ENCODE measurements at places on chromosomes 3 and 15.
A peak's percentile ranks its signal among the peaks of the same experiment; 100 is the strongest.

DNA sequence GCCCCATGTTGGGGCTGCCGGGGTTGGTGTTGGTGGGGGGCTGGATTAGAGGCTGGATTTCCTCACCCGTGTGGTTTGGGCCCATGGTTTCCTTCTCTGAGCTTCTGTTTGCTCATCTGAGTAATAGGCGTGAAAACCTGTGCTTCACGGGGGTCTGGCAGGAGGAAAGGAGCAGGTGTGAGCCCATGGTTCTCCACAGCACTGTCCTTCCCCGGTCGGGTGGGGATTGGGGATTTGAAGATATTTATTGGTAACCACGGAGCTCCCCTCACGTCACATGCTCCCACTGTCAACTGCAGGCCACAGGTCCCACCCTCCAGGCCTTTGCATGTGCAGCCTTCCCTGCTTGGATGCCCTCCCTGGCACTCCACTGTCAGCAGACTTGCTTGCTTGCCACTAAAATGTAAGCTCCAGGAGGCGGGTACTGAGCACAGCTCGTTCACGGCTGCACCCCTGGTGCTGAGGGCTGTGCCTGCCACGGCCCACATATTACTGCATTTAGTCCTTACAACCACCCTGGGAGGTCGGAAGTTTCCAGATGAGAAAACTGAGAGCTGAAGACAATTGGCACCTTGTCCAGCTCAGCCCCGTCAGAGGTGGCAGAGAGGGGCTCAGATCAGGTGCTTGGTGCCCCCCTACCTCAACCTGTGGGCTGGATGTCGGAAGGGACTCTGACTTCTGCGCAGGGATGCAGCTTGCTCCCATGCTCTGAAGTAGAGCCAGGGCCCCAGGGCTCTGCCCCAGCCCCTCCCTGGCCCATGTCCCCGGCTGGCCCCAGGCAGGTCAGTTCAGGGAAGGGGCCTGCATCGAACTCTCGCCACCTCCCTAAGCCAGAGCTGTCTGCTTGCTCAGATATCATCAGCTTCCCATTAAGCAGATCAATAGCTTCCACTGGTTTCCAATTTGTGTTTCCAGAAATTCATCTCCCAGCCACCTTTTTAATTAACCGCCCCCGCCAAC lies 29.4 kb upstream of the IQSEC1 start:
- DNase-seq, result no peak

DNA sequence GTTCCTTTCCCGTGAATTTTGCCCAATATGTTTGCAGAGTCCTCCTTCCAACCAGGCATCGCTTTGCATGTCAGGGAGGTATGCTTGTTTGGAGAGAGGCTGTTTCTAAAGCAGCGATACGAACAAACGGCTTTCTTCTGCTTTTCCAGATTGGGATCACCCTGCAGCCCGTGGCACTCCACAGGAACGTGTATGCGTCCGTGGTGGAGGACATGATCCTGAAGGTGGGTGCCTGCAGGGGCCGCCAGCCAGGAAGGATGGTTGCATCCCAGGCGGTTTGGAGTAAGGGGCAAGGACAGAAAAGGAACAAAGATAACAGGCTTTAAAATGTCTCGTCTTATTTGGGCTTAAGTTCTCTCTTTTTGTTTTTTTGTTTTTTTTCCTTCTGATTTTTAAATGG lies 17.5 kb downstream of the MAP6D1 start:
- no peak for DNase-seq

GRCh38 chr15:79372428-79372827 lies 59.7 kb upstream of the MINAR1 start:
- DNase-seq, result no peak

GRCh38 chr3:144771381-144771870 lies 799.8 kb downstream of the DIPK2A start:
- no peak for DNase-seq

DNA sequence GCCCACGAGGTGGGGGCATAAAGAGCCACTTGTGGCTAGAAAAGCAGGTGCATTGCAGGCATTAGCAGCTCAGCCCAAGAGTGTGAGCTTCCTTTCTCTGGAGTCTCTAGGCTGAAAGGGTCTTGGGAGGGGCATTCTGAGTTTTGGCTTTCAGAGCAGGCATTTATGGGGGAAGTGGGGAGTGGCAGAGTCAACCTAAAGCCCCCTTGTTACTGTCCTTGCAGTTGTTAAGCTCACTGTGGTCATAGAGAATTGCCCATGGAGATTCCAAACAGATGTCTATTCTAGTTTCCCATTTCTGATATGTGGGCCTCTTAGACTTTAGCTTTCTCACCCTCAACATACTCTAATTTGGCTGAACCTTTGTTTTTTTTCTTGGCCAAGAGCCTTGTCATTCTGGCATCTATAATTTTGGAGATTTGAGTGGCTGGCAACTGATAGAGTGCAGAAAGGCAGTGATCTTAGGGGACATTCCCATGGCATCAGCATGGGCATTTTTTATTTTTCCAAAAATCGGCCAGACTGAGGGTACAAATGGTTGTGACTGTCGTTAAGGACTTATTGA lies 217.9 kb downstream of the THSD4 start:
- no peak for DNase-seq

GRCh38 chr3:49876567-49876966 lies 6.9 kb upstream of the CAMKV start:
- DNase-seq, result no peak

GRCh38 chr15:27843146-27843545 lies 256.0 kb downstream of the OCA2 start:
- DNase-seq, result no peak

- peak; percentile 86 for DNase-seq
Measured at GRCh38 chr3:99842826-99843589, 25.3 kb downstream of the CMSS1 start.

DNA sequence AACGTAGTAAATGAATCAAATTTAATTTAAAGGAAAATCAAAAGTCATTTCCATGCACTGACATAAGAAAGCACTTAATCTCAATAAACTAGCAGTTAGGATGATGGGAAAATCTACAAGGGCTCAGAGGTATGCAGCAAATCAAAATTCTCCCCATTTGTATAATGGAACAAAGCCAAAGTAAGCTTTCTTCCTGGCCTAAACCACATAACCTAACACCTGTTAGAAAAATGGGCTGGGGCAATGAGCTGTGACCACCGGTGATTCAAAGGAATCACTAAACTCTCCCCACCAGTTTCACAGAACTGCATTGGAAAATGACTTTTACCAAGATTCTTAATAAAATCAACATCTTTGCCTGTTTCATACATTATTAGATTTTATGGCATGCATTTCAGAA lies 1024.3 kb downstream of the FHIT start:
- DNase-seq, result no peak

DNA sequence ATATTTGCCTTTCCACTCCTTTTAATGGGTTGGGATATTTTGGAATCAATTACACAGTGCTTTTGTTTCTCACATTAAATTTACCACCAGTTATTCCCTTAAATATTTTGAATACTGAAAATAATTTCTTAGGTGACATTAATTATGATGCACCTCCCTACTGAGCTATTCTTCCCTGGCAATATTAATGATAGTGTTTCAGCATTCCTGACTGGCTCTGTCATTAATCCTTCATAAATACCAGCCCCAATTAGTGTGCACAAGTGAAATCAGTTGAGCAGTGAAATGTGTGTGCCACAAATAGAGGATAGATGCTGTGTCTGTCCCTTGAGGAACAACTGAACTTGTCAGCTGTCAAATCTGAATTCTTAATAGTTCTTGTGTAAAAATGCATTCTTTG lies 304.0 kb downstream of the CACNA2D3 start:
- DNase-seq, result no peak

DNA sequence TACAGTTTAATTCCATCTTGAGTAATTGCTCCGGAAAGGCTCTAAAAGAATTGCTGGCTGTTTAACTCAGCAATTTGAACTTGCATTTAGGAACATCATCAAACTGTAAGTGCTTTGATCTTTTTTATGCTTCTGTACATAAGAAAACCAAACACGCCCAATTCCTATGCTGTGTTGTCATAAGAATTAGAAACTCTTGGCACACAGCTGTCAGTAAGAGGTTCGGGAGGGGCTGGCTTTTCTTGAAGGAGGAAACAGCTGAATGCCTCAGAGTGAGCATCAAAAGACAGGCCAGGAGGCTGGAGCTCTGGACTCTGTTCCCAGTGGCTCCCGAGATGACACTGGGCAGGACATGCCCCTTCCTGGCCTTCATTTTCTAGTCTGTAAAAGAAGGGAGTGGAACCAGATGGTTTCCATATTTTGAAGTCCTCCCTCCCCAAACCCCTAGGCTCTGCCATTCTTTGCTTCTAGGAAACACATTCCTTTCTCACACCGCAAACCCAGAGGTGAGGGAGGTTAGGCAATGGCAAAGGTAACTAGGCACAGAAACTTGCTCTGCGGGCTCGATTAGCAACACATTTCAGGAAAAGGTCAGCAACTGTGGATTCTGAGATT lies 73.7 kb upstream of the DLG1 start:
- peak; percentile 88 for DNase-seq

- no peak for DNase-seq
Measured at GRCh38 chr3:98759629-98760028, 3.5 kb upstream of the ST3GAL6 start.

DNA sequence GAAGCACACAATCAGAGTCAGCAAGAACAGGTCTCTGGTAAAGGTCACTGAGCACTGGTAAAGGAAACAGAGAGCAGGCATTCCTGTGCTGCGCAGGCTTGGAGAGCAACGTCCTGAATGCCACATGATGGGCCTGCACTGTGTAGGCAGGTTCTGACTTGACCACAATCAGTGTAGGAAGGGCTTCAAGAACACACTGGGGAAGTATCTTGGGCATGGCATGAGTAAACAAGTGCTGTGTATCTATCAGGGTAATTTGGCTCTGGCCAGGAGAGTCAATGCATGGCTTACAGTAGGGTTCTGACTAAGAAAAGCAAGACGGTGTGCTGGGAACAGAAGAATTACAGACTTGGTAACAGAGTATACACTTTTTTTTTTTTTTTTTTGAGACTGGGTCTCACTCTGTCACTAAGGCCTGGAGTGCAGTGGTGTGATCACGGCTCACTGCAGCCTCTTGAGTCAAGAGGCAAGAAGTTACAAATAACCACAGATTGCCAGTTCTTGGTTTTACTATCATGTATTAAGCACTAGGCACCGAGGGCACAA lies 30.6 kb downstream of the TBC1D2B start:
- no peak for DNase-seq

DNA sequence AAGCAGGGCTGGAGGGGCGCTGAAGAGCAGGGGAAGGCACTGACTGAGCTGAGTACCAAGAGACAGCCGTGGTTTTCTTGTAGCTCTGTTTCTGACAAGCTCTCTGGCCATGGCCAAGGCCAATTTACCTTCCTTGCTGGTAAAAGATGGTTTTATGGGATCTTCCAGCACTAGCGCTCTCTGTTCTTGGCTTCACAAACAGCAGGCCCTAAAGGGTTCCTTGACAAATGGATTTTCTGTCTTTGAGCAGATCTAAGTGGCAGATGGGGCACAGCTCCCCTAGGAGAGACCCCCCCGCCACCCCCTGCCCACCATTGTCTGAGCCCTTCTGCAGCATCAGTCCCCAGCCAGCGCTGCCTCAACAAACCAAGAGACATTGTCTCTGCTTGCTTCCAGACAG lies 66.6 kb downstream of the GAP43 start:
- no peak for DNase-seq

DNA sequence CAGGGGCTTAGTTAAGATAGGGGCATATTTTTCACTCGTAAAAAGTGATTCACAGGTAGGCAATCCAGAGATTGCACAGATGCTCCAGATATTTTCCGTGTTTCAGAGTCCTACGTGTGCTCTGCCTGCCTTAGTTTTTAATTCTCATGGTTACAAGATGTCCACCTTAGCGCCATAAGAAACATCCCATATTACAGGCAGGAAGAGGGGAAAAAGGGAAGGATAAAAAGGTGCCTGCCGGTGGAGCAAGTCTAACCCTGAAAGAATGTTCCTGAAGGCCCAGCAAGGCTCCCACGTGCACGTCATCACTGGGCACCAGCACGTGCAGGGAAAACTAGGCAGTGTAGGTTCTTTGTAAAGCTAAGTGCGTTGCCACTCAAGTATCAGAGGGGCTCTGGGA lies 10.1 kb upstream of the MOBP start:
- DNase-seq, result no peak

- DNase-seq, result no peak
Measured at GRCh38 chr3:31499281-31499680, 33.4 kb upstream of the STT3B start.

DNA sequence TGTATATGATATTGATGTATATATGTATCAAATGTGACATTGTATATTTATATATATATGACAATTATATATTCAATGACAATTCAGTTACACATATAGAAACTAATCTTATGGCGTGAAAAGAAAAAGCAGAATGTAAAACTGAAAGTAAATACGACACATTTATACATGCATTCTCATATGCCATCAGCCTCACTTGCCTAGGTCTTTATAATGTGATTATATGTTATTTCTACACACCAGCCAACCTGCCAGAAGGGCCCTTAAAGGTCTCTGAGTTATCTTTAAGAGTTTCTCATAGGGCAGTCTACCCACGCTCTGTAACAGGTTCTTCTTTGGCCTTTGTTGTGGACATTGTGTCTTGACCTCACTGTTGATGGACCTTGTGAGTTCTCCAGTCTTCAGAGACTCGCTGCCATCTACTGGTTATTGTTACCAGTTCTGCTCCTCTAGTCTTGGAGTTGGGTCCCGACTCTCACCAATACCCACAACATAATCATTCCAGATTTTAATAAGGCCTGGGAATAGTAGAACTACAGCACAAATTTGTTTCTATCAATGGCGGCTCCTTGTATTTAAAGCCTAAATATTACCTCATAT lies 371.5 kb upstream of the GOLIM4 start:
- DNase-seq, result no peak

GRCh38 chr3:124876401-124876878 lies 10.7 kb downstream of the ITGB5 start:
- no peak for DNase-seq

DNA sequence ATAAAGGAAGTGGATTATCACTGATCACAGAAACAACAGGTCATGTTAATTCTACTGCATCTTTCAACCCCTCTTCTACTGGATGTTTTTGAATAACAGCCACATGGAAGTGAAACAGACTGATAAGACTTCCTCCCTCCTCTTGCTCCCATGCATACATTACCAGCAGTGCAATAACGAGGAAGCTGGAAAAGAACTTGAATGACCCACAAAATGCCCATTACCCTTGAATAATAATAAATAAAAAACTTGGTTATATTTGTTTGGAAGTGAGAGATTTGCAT lies 51.6 kb downstream of the RARB start:
- no peak for DNase-seq

DNA sequence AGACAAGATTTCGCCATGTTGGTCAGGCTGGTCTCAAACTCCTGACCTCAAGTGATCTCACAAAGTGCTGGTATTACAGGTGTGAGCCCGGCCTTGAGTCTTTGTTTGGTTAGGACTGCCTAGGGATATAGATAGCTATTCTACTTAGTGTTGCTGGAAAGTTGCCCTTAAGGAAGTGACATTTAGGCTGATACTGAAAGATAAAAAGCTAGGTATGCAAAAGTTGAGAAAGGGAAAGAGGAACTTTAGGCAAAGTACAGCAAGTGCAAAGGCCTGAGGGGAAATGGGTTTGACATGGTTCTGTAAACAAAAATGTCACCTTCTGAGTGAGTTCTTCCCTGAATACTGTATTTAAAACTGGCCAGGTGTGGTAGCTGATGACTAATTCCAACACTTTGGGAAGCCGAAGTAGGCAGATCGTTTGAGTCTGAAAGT lies 111.5 kb downstream of the ZNF609 start:
- DNase-seq, result no peak

GRCh38 chr3:152499791-152500385 lies 231.2 kb downstream of the MBNL1 start:
- DNase-seq, result no peak

GRCh38 chr3:188764609-188765008 lies 407.2 kb upstream of the TPRG1 start:
- no peak for DNase-seq
